ENCODE measurements at places on chromosomes 1 and 21.

DNA sequence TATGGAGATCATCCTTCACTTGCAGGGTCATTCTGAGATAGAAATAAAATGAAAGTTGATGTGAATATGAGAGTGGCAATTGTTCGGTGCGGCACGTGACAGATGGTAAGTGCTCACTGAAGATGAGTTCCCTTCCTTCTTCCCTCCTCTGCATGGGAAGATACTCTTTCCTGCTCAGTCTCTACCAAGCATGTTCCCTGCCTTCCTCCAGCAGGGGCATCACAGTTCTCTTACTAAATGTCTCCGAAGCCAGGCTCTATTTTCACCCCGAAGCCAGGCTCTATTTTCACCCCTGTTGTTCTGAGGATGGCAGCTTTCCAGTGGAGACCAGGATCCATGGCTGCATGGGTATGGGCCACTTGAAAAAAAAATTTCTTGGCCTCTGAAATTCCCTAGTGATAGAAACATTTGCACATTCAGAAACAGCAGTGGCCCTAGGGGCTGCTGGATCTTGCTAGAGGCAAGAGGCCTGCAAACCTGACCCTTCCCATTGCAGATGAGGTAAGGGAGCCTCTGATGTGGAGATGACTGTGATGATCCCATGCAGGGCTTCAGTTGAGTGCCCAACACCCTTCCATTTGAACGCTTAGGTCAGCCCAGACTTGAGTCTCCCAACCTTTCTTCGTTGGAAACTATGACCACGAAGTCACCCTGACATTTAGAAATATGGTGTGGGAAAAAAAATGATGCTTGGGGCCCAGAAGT, 123.7 kb upstream of the HMGB4 start:
- H3K27ac ChIP-seq: no peak overlapping the region
- no peaks in the 10 kb centered on the region for H3K36me3 ChIP-seq
- peaks cover 2% of the 10 kb centered on the region for H3K4me1 ChIP-seq
- H3K4me3 ChIP-seq: no peak overlapping the region

DNA sequence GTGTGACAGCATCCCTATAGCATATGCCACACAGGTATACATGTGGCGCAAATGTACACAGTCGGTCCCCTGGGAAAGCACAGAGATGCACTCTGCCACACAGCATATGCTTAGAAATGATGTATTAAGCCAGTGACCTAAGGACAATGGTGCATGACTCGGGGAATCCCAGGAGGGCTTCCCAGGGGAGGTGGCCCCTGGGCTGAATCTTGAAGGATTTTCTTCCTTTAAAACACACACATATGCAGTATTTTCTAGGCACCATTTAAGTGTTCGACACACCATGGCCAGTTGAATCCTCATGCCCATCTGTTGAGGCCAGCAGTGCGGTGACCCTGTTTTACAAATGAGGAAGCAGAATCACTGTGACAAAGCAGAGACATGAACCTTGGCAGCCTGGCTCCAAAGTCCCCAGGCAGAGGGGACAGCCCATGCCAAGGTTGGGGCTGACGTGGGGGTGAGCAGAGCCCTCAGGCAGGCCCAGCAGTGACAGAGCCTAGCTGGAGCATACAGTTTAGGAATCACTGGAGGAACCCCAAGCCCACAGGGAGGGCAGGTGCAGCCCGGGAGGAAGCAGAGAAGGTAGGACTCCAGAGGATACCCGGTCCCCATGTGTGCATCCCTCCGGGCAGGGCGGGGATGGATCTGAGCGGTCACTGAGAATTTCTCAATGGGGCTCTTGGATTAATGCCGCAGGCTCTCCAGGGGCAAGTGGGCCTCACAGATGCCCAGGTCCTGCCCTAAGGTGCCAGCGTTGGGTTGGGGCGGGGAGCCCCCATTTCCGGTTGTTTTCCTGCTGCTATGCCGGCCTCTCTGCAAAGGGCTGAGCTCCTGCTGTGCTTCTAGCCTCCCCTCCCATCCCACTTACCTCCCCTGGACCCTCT, 28.4 kb downstream of the WNT3A start:
- no peak overlapping the region for H3K27ac ChIP-seq
- DNase-seq: no peak
- peaks cover 35% of the 10 kb centered on the region for H3K27me3 ChIP-seq
- no peak overlapping the region for H3K4me3 ChIP-seq

DNA sequence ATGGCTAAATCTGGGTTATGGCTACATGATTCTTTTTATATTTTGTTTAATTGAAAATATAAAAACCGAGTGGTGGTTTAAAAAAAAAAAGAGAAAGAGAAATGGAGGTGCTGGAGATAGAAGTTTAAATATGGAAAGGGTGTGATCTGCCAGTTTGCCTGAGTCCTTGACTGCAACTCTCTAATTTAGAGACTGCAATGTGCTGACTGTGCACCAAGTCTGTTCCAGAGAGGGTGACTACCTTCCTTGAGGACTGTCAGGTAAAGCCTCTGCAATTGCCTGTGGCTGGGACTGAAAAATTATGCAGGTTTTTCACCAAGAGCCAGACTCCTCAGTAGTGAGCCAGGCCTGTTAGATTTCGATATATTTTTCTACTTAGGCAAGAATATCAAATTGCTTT, 1326.3 kb downstream of the BRINP3 start:
- no peaks in the 10 kb centered on the region for H3K36me3 ChIP-seq
- H3K4me3 ChIP-seq: no peak overlapping the region
- no peak for DNase-seq
- H3K4me1 ChIP-seq: no peaks in the 10 kb centered on the region
- no peak overlapping the region for H3K27ac ChIP-seq

- no peak for DNase-seq
- H3K4me3 ChIP-seq: no peak overlapping the region
- H3K27me3 ChIP-seq: peaks cover 8% of the 10 kb centered on the region
- H3K27ac ChIP-seq: no peak overlapping the region
- no peaks in the 10 kb centered on the region for H3K36me3 ChIP-seq
Observed at GRCh38 chr1:84776639-84777038, 86.4 kb upstream of the SSX2IP start.

DNA sequence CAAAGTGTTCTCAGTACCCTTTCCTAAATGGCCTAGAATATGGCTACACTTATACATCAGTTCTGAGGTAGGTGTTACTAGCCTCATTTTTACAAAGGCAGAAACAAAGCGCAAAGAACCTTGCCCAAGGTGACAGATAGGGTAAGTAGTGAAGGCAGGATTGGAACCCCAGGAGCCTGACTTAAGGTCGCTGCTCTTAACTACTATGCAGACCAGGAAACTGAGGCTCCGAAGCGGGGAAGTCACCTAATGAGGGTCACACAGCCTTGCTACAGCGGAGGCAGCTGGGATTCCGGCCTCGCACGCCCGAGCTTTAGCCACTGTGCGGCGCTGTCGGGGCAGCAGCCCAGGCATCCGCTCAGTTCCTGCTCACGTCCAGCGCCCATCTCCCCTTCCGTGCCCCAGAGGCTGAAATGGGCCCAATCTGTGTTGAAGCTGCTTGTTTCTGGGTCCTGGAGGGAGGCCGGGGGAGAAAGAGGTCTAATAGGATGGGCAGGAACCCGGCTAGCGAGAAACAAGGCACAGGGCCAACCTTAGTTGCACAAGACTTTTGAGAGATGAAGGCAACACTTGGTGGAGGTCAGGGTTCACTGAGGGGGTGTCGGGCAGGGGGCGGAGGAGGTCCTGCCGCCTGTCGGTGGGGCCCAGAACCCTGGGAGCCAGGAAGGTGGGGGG, 1.4 kb upstream of the FOXD2 start:
- no peaks in the 10 kb centered on the region for H3K36me3 ChIP-seq
- peak; percentile 71 for DNase-seq
- H3K27me3 ChIP-seq: no peaks in the 10 kb centered on the region
- H3K4me3 ChIP-seq: peak overlapping the region; percentile 96
- H3K27ac ChIP-seq: peak overlapping the region; percentile 72

- H3K4me3 ChIP-seq: no peak overlapping the region
- H3K36me3 ChIP-seq: no peaks in the 10 kb centered on the region
- H3K27me3 ChIP-seq: peaks cover 38% of the 10 kb centered on the region
- no peak for DNase-seq
Observed at GRCh38 chr1:64000021-64000420, 203.4 kb upstream of the UBE2U start.

DNA sequence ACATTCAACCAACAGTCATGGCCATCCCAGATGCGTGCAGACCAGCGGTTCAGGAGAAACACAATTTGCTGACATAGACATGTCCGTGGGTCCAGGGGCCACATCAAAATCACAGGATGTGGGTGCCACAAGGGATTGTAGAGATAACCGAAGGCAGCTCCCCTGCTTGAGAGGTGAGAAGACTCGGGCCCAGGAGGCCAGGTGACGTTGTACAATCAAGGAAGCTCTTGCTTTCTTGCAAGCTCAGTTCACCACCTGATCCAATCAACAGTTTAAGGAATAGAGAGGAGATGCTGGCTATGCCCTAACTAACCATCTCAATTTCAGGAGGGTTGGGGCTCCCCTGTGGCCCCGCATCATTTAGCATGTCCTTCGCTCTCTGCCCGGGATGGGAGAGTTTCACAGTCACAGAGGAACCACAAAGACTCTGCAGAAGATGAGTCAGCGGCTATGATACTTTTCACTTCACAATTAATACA, 19.5 kb downstream of the UBASH3A start:
- peak overlapping the region; percentile 92 for H3K4me3 ChIP-seq
- H3K4me1 ChIP-seq: peaks cover 63% of the 10 kb centered on the region
- peaks cover 16% of the 10 kb centered on the region for H3K36me3 ChIP-seq
- H3K27ac ChIP-seq: peak overlapping the region; percentile 96
- no peaks in the 10 kb centered on the region for H3K27me3 ChIP-seq
- no peak for DNase-seq

- H3K27me3 ChIP-seq: no peaks in the 10 kb centered on the region
- peaks cover 52% of the 10 kb centered on the region for H3K4me1 ChIP-seq
- H3K27ac ChIP-seq: peak overlapping the region; percentile 98
- H3K36me3 ChIP-seq: no peaks in the 10 kb centered on the region
- DNase-seq: no peak
Observed at GRCh38 chr1:21335088-21335691, 44.9 kb upstream of the ECE1 start.

DNA sequence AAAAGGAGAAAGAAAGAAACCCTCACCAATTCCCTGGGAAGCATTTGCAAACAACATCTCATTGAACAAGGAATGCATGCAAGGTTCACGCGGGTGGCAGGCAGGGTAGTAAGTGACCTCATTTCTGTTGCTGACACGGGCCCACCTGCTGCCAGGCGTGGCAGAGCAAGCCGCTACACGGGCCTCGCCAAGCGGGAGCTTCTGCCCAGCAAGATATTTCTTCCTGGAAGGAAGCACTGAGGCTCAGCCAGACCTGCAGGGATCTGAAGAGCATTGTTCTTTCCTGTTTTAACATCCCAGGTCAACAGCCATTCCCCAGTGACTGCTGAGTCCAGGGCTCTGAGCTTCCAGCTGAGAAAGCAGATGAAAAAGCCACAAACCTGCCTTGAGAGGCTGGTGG, 91.9 kb upstream of the IGSF21 start:
- H3K27ac ChIP-seq: no peak overlapping the region
- H3K36me3 ChIP-seq: peaks cover 3% of the 10 kb centered on the region
- no peak overlapping the region for H3K4me3 ChIP-seq
- DNase-seq: no peak

GRCh38 chr1:242524571-242525359, at the start of gene PLD5:
Gene PLD5 (minus strand): TSS chr1:242524697.
- no peaks in the 10 kb centered on the region for H3K36me3 ChIP-seq
- DNase-seq: no peak
- H3K27me3 ChIP-seq: peaks cover 55% of the 10 kb centered on the region
- H3K27ac ChIP-seq: no peak within 1 kb of the TSS

GRCh38 chr1:213572912-213573647, 414.7 kb upstream of the PROX1 start:
- H3K36me3 ChIP-seq: peaks cover 2% of the 10 kb centered on the region
- H3K4me3 ChIP-seq: no peak overlapping the region
- no peak overlapping the region for H3K27ac ChIP-seq
- H3K4me1 ChIP-seq: no peaks in the 10 kb centered on the region
- peaks cover 6% of the 10 kb centered on the region for H3K27me3 ChIP-seq

- H3K4me3 ChIP-seq: no peak overlapping the region
- H3K36me3 ChIP-seq: peaks cover 7% of the 10 kb centered on the region
- no peak for DNase-seq
- no peaks in the 10 kb centered on the region for H3K27me3 ChIP-seq
- peaks cover 3% of the 10 kb centered on the region for H3K4me1 ChIP-seq
- no peak overlapping the region for H3K27ac ChIP-seq
Observed at GRCh38 chr21:34519016-34519415, 7.0 kb upstream of the KCNE1 start.

Data from T-helper 17 cell (primary cell).